Esophagus (tissue), 2 donors: ENCODE measurements at places on chromosomes 1 and 21. TPM values are rescaled to one million over a fixed set of nuclear protein-coding genes. Genes with fewer than 3 reads are reported as not detected.

The PALMD gene
- polyA plus RNA-seq, result 35.9 TPM

The KDF1 gene
- 12.7 TPM for polyA plus RNA-seq

The PLXNA2 gene
- polyA plus RNA-seq, result 25.5 TPM

The OR2T33 gene
- polyA plus RNA-seq, result not detected

The IVL gene
- polyA plus RNA-seq, result 344 TPM

The PDC gene
- not detected for polyA plus RNA-seq

The SLC9A1 gene
- 16.1 TPM for polyA plus RNA-seq

The CD1B gene
- 0.13 TPM for polyA plus RNA-seq

The TMEM125 gene
- 10.9 TPM for polyA plus RNA-seq

The CELA2B gene
- polyA plus RNA-seq, result not detected

The F5 gene
- polyA plus RNA-seq, result 0.07 TPM

The APCS gene
- not detected for polyA plus RNA-seq

The RIMKLA gene
- polyA plus RNA-seq, result 0.06 TPM

The ACOT11 gene
- 13.0 TPM for polyA plus RNA-seq

The GPR25 gene
- 0.14 TPM for polyA plus RNA-seq

The CLDN14 gene
- polyA plus RNA-seq, result not detected

The CASQ1 gene
- polyA plus RNA-seq, result 0.35 TPM

The CFAP45 gene
- 0.61 TPM for polyA plus RNA-seq

The MIXL1 gene
- not detected for polyA plus RNA-seq

The ADAMTS4 gene
- 0.82 TPM for polyA plus RNA-seq

The GBP5 gene
- 0.92 TPM for polyA plus RNA-seq

The PADI4 gene
- polyA plus RNA-seq, result 0.02 TPM
